ENCODE measurements at places on chromosomes 12 and 14. TPM values are rescaled to one million over a fixed set of nuclear protein-coding genes. Genes with fewer than 3 reads are reported as not detected.
A peak's percentile ranks its signal among the peaks of the same experiment; 100 is the strongest.

Gene CLEC4A
- total RNA-seq = 0.83 TPM

Gene RNASE2
- total RNA-seq = not detected

Gene CDKL1
- total RNA-seq = 13.7 TPM

Gene NDRG2
- 17.1 TPM for total RNA-seq

Gene ARG2
- total RNA-seq = 2.6 TPM

Gene RALGAPA1
- 49.7 TPM for total RNA-seq

Gene MDGA2
- total RNA-seq = not detected

Gene TFCP2
- 33.6 TPM for total RNA-seq

Gene FKBP3
- total RNA-seq = 65.7 TPM

Gene TAS2R20
- 2.0 TPM for total RNA-seq

Gene PCNX4
- 34.4 TPM for total RNA-seq

- DNase-seq = no peak
Observed at GRCh38 chr12:58452546-58452945, 467.8 kb downstream of the LRIG3 start.

- no peak for DNase-seq
Observed at GRCh38 chr12:132057691-132058090, 86.4 kb downstream of the DDX51 start.

DNA sequence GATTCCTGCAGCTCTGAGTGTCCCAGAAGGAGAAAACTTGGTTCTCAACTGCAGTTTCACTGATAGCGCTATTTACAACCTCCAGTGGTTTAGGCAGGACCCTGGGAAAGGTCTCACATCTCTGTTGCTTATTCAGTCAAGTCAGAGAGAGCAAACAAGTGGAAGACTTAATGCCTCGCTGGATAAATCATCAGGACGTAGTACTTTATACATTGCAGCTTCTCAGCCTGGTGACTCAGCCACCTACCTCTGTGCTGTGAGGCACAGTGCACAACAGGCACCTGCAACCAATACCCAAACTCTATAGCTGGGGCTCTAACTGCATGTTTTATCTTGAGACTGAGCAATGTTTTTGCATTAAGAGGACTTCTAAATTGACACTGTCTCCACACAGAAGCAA is 379.2 kb upstream of the OR4E1 start:
- no peak for DNase-seq

DNA sequence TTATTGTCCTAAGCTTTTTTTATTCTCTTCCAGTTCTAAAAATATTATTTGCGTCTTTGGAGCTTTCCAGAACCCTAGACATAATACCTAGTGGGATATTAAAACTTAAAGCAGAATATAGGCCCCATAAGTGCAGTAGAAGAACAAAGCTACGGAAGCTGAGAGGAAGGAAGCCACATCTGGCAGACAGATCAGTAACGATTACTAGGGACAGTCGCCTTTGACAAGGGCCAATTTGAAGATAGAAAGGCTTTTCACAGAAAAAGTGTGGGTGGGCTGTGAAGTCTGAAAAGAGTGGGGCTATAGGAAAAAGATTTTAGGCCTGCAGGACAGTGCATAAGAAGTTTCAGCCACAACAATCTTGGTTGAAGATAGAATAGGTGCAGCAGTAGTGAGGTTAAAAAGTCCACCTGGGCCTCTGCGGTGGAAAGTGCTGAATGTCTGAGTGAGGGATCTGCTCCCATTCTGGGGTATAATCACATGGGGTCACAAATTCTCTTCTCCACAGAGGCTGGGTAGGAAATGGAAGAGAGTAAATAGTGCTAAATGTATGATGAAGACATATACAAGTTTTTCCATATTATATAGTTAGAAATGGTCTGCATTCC is 114.5 kb downstream of the CMAS start:
- no peak for DNase-seq

GRCh38 chr12:117968826-117969659 is at the start of gene KSR2:
Gene KSR2 (minus strand): TSS chr12:117968990. CDS start chr12:117968255, 735 bp downstream.
- peak; percentile 67 for DNase-seq

- no peak for DNase-seq
Observed at GRCh38 chr14:104981699-104982541, 3.7 kb upstream of the CLBA1 start.

DNA sequence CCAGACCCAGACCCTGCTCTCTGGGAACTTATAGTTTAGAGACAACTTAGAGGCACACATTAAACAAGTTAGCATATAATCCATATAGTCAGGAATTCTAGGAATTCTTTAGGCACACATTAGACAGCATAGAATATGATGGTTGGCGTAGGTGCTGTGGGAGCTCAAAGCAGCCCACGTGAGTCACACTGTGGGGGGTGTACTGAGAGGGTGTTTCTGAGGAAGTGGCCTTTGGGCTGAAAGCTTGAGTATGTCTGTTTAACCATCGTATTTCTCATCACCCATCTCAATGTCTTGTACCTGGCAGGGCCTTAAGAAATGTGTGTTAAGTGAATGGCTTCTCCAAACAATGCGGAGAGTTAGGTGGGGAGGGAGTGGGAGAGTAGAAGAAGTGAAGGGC is 67.2 kb downstream of the TMEM30B start:
- DNase-seq = no peak

DNA sequence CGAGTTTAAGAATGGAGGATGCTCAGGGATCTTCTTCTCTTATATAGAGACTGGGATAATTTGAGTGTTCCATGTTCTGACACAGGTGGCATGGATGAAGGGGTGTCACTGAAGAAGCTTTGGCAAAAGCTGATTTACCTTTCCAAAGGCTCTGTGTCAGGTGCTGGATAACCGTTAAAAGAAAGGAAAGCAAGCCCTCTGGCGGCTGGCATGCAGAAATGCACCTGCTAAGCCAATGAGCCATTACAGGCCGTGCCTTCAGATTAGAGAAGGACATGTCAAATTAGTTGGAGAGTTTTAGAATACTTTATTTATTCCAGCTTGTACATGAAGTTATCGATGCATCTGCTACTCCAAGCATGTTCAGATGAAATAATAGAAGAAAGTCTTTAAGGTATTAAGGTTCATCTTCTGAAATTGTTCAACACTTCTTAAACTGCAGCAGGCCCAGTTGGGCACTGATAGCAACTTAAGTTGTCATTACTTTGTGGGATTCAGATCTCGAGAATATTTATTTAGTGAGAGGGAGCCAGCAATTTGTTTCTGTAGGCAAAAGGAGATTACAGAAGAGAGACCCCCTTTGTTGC is 678.2 kb downstream of the NRXN3 start:
- DNase-seq = no peak

DNA sequence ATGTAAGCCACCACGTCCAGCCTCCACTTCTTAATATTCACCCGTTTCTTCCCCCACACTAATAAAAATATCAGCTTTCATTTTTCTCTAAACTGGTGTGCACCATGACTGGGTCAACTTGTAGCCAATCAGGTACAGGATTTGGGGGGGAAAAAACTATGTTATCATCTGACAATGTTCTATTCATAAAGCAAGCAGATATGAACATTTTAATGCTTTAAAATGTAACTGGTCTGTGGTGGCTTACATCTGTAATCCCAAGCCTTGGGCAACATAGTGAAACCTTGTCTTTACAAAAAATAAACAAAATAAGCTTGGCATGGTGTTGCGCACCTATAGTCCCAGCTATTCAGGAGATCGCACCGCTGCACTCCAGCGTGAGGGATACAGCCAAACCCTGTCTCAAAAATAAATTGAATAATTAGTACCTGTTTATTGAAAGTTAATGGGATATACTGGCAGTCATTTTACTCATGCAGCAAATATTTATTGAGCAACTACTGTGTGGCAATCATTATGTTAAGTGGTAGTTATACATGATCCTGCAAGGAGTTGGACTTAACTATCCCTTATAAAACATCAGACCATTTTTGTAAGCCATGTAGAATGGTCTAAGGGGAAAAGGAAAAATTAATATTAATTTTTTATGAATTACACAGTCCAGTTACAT is 15.3 kb upstream of the ITPR2 start:
- DNase-seq = no peak

DNA sequence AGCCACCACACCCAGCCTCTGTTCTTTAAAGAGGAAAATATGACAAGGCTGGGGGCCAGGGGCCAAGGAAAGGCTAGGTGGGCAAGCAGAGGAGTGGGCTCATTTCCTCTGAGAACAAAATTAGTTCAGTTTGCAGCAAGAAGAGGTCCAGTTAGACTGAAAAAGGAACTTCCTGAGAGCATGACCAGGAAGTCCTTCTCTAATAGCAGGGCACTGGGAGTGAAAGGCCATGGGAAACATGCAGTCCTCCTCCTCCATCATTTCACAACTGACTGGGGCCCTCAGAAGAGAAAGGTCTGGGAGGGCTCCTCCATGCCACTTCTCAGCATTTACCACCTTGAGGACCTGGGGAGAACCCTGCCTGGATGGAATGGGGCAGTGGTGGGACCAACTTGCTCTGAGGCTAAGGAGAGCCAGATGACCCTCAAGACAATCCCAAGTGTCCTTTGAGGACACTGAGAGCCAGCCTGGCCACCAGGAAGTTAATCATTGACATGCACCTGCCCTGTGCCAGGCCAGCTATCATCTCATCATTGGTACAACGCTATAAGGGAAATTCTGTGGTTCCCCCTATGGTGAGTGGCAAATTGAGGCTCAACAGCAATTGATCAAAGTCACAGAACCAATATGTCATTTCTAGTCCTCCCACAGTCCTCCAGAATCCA is 2.0 kb downstream of the AQP2 start:
- DNase-seq = peak; percentile 10

DNA sequence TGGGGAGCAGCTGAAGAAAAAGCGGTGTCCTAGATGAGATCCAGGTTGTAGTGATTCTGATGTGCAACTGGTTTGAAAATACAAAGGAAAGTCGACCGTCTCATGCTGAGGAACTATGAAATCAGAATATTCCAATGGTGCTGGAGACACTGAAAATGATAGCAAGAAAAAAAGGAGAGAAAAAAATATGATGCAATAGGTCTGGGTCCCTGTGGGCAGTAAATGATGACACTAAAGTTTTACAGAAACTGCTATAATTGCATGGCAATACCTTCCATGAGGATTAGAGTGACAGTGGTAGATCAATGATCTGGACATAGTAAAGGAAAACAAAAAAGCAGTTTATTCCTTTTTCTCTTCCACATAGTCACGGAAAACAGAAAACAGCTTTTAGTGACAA is 2.3 kb downstream of the PYM1 start:
- DNase-seq = no peak

- DNase-seq = no peak
Observed at GRCh38 chr12:44224399-44225148, 388.7 kb downstream of the TMEM117 start.

- DNase-seq = no peak
Observed at GRCh38 chr12:131211340-131211938, 257.7 kb downstream of the ADGRD1 start.

- no peak for DNase-seq
Observed at GRCh38 chr12:82672811-82673495, 13.8 kb upstream of the TMTC2 start.

DNA sequence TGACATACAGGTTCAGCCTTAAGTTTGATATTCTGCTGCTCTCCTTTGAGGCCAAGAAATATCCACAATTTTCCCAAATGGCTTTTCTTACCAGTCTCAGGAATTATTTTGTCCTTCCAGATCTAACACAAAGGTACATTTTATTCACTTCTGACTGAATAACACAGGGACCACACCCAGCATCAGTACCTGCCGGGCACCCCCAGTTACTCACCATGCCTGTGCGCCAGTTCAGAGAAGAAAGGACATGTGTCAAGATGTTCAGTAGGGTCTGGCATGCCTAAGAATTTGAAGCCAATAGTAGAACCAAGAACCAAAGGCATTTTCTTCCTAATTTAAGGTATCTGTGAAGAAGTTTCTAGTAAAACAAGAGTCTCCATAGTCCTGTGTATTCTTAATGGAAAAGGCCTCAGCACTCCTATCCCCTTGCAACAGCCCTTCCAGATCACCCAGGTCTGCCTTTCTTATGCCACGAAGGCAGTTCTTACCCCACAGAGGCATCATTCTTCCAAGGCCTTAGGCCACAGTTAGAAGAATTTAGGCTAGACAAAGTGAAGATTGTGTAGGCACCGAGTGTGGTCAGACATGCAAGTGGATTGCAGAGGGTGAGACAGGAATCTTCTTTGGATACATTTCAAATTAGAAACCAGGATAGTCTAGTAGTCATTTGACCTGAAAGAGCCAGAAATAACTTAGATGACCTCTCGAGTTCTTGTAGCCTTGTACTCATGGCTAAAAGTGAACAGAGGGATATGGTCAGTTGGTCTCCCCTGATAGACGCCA is 140.1 kb upstream of the HIF1A start:
- DNase-seq = no peak

GRCh38 chr12:62227091-62227490 is 33.1 kb upstream of the USP15 start:
- no peak for DNase-seq

DNA sequence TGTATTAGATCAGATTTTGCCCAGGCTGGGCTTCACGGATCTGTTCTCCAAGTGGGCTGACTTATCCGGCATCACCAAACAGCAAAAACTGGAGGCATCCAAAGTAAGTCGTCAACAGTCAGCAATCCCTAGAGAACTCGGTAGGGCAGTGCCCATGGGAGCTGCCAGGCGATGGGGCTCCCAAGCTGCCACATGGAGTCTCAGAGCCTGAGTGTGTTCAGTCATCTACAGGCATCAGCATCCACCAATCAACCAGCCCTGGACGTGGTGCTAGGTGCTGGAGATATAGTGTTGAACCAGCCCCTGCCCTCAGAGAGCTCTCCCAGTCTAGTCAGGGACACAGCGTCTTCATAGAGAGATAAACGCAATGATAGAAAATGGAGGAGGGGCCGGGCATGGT is 6.9 kb downstream of the SERPINA4 start:
- no peak for DNase-seq

- DNase-seq = no peak
Observed at GRCh38 chr12:98053202-98053601, 462.2 kb upstream of the TMPO start.

- no peak for DNase-seq
Observed at GRCh38 chr14:23639891-23640523, 3.8 kb downstream of the DHRS2 start.

GRCh38 chr12:17456486-17456885 is 633.5 kb downstream of the RERGL start:
- DNase-seq = no peak

- no peak for DNase-seq
Observed at GRCh38 chr12:109779382-109779781, 53.8 kb downstream of the TRPV4 start.

DNA sequence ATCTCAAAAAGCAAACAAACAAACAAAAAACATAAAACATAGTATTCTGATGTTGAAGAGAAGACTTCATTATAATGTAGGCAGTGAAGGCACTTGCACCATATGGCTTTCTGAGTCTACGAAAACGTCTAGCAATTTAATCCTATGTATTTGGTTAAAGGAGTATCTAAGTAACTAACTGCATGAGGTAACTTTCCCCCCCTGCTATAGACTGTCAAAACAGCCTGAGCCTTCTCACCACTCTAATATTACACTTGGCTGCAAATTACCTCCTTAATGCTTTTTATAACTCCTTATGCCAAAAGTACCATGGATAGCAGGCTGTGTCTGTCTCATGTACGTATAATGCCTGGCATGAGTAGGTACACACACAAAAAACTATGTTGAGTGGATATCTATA is 607.6 kb upstream of the FLRT2 start:
- no peak for DNase-seq

DNA sequence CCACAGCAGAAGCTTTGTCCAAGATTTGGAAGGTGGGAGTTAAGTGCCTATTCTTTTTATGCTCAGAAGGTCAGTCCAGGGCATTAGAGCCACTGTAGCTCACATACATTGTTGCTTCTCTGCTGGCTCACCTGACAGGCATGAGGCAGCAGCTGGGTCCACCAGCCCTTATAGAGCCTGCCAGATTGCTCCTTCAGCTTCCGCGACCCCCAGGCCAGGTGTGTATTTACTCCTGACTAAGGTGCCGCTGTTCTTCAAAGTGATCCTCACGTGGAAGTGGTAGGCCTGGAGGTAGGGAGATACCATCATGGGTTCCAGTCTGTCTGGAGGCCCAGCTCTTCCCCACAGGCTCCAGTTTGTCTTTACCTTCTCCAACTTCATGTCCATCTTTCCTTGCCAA is 17.5 kb upstream of the CPM start:
- DNase-seq = no peak

Measured in activated naive CD8-positive, alpha-beta T cell treated with anti-CD3 and anti-CD28 coated beads, Interleukin-2, amount 10 ng/mL, durations not matched to agents 7 days and 5 days (primary cell).